Cardiac fibroblast (primary cell): ENCODE measurements at places on chromosomes 1 and 21.

DNA sequence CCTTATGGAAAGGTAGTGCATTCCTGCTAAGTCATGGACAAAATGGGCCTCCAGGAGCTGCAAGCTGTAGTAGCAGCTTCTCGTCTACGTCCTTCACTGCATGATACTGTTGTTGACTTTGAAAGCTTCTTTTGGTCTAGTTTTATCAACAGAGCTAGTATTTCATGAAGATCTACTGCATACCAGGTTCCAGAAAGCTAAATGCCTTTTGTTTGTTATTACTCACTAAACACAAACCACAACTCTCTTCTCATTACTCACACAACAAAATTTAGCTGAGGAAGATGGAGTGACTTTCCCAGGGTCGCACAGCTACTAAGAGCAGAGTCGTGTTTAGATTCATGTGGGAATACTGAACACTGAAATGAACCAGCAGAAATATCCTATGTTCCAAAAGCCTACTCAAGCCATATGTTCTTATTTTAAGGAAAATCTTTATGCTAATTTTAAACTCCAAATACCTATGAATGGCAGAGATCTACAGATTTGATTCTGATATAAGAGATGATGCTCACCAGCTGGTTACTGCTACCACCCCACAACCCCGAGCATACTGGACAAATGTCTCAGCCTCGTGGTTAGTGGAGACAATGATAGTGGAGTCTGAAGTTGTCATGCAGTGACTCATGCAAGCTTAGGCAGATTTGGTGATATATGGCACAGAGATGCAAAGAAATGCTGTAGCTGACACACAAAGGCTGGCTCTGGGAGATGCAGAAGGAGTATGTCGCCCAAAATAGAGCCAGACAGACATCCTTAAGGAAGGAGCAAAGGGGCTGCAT lies 20.6 kb downstream of the PGBD2 start:
- peak; percentile 13 for DNase-seq

DNA sequence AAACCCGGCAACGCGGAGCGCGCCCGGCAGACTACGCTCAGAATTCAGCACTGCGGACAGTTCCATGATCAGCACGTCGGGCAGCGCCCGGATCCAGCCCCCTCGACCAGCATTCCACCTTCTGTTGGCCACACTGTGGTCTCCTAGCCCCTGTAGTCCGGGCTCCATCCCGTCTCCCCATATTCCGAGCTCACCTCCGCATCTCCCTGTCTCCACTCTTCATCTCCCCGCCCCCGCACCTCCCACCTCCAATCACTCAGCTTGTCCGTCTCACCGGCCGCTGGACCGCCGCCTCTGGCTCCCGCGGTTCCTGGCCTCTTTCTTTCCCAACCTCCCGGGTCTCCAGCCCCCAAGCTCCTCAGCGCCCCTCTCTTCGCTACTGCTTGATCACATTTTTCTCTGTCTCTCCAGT lies 500 bp downstream of the EPHA10 start:
- peak; percentile 52 for DNase-seq

DNA sequence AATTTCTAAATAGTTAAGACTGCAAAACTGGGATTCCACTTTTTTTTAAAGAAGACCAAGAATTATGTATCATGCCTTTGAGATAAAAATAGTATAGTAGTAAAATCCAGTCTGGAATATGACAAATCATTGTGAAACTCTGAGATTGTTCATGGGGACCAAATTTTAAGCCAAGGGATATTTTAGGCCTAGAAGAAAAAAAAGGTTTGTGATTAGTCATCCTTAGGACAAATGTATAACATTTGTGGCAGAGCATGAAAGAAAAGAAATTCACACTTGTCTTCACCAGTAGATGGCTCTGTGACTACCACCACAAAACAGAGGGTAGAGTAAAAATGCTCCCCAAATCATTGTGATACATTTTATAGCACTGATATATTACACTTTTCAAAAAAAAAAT lies 226.1 kb downstream of the KCTD3 start:
- DNase-seq, result peak; percentile 63

DNA sequence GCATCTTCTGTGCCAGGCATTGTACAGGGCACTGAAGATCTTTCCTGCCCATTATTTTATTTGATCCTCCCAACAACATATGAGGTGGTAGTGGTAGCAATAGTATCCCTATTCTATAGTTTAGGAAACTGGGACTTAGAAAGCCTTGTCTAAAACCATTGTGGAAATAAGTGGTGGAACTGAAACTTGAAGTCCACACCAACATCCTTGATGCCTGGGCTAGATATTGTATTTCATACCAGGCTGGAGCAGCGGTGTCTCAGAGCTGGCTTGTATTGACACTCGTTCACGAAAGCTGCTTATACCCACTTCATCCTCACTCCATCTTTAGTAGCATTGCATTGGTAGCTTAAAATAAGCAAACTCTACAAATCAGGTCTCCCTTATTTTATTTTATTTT lies 9.7 kb upstream of the CTSS start:
- no peak for DNase-seq

DNA sequence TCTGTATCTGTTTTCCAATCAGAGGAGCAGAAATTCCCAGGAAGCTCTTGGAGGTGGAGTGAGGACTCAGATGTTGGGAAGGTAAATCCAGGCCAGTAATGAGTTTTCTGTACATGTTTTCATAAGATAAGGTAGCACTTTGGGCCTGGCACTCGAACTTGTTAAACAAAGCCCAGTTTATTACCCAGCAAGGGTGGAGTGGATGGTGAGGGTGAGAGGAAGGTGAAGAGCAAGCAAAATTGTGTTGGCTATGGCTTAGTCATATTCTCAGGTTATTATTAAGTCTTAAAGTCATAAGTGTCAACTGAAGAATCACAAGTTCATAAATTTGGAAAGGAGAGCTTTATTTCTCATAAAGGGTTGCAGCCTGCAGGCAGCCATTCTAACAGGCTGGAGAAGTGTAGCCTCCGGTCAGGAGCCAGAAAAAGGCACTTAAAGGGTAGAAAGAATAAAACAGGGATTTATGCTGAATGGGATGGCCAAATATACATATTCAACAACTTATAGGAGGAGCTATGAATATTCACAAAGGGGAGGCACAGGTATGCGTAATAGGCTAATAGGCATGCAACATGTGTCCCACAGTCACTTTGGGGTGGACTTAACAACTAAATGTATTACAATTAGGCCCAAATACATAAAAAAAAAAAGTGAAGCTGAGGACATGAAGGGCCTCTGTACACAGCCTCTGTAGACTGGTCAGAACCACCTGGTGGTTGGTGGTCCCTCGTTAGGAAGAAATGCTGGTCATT lies 523.9 kb downstream of the LMO4 start:
- DNase-seq, result no peak

DNA sequence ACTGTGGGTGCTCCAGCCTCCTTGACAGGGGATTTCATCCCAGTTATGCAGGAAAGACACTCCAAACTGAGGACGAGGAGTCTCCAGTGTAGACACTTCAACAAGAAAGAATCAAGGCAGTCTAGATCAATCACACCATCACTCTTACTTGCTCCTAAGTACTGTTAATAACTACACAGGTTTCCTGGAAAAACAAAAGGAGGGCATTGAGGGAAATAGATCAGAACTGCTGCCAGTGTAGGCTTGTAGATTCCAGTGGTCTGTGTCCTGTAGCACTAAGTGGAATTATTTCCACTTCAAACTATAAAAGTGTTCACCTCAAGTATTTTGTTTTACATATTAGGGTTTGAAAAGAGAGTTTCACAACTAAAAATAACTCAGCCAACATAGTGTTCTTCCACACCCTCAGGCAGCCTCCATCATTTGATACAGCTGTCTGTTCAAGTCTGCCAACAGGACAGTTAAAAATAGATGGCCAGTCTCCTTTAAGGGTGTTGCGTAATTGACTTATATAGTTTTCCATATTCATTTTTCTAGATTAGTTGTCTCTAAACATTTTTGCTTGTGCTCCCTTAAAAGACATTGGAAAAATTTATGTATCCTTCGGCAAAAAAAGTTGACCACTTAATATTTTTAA lies 32.0 kb upstream of the AGL start:
- peak; percentile 16 for DNase-seq

- DNase-seq, result peak; percentile 88
Observed at GRCh38 chr1:55021942-55022546, 17.3 kb upstream of the PCSK9 start.

DNA sequence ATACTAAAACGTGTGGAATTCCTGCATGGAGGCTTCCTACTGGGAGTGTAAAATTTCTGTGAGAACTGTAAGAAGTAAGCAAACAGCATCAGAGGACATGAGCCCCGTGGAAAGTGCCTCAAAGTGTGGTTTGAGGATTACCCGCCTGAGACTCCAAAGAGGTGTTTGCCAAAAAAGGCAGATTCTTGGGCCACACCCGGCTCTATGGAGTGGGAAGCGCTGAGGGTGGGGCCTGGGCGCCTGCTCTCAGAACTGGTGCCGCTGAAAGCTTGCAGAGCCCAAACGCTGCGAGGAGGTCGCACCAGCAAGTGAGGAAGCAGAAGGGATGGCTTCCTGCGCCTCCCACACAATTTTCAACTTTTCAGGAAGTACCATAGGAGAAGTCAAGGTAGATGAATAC lies 43.0 kb upstream of the PSEN2 start:
- DNase-seq, result peak; percentile 26

GRCh38 chr1:198903203-198903602 lies 264.4 kb downstream of the PTPRC start:
- peak; percentile 37 for DNase-seq

DNA sequence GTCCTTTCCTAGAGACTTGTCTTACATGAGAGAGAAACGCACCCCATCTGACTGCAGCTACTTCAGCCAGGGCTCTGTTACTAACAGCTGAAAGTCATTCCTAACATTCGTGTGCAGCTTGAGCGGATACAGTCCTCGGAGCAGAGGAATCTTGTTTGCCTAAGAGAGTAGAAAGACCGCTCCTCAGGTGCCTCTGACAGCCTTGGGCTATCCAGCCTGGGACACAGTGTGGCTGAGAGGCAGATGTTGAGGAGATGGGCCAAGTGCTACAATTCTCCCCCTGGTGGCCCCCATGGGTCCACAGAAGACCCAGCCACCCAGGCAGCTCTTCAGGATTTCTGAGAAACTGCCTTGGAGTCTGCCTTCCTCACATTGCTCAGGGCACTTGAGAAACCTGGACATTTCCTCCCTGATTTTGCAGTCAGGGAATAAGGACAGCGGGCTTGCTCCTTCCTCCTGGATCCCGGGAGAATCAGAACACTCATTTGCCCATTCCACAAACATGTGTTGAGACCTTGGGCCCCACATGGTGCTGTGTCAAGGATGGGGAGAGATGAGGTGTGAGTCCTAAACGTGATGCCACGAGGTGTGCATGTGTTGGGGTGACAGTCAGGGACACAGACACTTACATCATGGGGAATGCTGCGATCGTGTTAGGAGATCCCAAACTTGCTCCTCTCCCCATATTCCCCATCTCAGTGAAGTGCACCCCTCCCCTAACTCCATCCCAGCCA lies 13.1 kb downstream of the TRIM62 start:
- no peak for DNase-seq

GRCh38 chr1:24283326-24284155 lies 35.6 kb upstream of the GRHL3 start:
- peak; percentile 68 for DNase-seq

DNA sequence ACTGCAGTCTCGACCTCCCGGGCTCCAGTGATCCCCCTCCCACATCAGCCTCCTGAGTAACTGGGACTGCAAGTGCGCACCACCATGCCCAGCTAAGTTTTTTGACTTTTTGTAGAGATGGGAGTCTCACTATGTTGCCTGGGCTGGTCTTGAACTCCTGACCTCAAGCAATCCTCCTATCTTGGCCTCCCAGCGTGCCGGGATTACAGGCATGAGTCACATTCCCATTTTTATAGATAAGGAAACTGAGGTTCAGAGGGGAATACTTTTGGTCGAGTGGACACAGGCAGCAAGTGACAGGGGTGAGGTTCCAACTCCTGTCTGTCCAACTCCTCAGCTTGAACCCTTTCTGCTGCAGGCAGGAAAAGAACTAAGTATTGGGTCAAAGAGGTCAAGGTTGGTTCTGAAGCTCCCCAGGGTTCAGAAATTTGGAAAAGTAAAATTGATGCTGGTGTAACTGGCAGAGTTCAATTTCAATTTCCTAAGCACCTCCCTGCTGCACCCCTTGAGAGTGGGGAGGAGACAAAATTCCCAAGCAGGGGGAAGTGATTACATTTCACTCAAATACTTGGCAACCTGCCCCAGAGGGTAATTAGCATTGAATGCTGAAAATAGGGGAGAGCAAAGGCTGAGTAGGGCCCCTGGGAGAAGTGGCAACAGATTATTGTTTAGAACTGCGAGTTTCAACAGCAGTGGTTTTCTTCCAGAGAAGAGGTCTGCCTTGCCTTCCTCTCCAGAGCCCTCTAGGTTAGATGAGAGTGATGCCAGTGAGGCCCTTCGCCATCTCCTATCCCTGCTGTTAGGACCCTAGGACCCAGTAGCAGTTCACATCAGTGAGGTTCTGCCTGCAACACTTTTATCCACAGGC lies 17.5 kb upstream of the ALPL start:
- peak; percentile 28 for DNase-seq

DNA sequence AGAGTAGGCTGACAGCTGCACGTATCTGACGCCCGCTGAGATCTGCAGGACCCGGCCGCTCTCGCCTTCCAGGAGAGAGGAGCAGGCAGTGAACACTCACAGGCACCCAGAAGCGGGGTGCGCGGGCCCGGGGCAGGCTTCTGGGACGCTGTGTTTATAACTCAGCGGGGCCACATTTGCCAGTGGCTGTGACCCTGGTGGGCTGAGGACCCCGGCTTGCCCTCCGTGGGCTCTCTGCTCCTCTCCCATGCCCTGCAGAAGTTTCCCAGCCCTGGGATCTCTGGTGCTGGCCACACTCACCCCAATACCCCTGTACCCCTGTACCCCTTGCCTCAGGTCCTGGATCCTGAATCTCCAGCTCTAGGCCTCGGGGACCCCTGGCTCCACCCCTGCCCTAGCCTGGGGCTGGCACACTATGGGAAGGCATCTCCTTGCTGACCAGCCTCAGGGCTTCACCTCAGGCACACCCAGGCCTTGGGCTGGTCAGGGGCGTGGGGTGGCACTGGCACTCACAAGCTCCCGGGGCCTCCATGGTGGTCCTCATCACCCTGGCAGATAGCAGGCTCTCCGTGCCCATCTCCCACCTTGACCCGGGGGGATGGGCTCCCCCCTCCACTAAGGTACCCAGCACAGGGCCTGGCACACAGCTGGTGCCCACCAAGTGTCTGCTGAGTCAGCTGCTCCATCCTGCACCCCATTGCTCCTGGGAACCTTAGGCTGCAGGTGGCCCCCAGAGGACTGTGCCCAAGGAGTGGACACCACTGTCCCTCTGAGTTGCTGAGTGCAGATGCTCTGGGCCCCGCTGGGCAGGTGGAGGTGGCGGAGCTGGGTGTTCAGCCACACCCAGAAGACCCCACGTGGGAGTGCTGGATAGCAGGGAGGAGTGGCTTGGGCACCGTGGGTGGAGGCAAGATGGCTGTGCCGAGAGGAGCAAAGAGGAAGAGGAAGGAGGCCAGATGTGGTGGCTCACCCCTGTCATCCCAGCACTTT lies 32.4 kb downstream of the MORN1 start:
- no peak for DNase-seq

DNA sequence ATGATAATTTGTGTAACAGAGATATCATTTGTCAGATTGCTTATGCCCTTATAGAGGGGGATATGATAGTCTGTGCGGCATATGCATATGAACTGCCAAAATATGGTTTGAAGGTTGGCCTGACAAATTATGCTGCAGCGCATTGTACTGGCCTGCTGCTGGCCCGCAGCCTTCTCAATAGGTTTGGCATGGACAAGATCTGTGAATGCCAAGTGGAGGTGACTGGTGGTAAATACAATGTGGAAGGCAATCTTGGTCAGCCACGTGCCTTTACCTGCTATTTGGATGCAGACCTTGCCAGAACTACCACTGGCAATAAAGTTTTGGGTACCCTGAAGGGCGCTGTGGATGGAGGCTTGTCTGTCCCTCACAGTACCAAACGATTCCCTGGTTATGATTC lies 82.4 kb downstream of the ZMYM4 start:
- DNase-seq, result no peak

- DNase-seq, result no peak
Observed at GRCh38 chr1:164137273-164137925, 421.6 kb upstream of the PBX1 start.
